ENCODE measurements at places on chromosomes 2 and 18.

GRCh38 chr18:74507097-74507881 lies 11.1 kb downstream of the CNDP2 start:
- no peak for DNase-seq

GRCh38 chr2:67585400-67585799 lies 188.3 kb downstream of the ETAA1 start:
- DNase-seq: no peak

- no peak for DNase-seq
Observed at GRCh38 chr2:44906972-44907371, 34.5 kb upstream of the SIX3 start.

- no peak for DNase-seq
Observed at GRCh38 chr18:34794348-34794747, 84.2 kb downstream of the DTNA start.

DNA sequence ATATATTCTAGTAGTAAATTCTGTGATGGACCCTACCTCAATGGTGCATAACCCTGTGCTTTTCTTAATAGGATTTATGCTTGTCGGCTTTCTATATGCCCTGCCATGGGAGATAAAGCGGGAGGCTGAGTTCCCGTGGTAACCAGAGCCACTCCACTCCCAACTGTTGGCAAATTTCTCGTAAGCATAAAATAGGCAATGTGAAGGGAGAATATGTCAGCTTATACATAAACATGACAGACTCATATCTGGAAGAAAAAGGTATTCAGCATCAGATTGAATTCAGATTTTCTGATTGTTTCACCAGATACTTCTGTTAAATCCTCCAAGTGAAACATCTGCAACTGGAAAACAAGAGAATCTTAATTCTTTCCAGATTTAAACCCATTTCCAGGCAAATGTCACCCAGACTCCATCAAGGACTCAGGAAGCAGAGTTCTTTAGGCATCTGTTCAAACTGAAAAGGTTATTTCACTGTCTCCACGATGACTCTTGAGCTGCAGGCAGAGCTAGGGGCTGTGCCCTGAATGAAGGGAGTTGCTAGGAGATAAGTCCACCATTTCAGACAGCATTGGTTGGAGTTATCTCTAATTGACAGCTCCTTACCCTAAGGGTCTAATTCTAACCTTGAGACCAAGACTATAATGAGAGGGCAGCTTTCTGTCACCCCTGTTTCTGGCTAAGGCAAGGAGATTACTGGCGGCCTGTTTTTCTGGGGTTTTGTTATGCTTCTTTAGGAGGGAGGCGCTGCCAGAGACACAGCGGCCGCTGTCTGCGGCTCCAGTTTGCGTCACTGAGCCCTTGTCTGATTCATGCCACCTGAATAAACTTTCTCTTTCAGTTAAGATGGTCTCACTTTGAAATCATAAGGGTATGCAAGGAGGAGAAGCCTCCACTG lies 381.3 kb downstream of the SOX11 start:
- no peak for DNase-seq

DNA sequence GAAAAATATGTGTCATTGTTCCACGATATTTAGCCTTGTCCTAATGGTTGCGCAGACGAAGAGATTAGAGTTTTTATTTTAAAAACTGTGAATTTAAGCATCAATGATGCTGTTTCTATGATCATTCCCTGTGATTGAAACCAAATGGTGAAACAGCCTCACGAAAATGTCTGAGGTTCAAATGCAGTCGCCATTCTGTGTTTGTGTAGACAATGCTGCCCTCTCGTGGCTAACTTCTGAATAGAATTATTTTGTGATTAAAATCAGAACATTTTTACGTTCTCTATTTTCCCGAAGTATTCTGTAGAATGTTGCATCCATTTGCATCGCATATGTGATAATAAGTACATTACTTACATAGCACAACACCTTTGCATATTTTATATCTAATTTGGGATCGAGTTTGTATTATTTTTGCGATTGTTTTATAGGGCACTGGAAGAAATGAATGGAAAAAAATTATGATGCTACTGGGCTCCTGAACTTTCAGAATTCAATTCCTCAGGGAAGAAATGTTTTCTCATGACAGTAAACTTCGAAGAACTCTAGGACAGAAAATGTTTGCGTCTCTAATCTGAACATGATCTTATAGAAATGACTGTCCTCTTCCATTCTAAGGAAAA lies 54.8 kb upstream of the CREB1 start:
- DNase-seq: no peak

GRCh38 chr18:58046794-58047555 lies 2.9 kb downstream of the NEDD4L start:
- no peak for DNase-seq
